Renal pelvis (tissue), 12 donors: ENCODE measurements at places on chromosomes 2 and 18. TPM values are rescaled to one million over a fixed set of nuclear protein-coding genes. Genes with fewer than 3 reads are reported as not detected.

DNA sequence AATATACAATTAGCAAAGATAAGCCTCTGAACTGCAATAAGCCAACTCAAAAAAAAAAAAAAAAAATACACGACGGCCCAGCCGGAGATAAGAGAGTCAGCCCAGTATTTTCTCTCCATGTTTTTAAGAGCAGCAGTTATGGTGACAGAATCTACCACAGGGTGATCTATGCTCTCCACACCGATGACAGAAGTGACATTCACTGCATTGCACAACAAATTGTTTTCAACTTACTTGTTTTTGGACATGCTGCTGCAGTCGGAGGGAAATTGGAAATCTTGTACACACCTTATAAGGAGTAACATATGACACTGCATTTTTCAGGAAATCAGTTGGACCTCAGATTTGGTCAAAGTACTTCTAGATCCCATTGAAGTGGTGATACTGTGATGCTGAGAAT lies 23.3 kb upstream of the APOB start:
- DNase-seq = no peak

DNA sequence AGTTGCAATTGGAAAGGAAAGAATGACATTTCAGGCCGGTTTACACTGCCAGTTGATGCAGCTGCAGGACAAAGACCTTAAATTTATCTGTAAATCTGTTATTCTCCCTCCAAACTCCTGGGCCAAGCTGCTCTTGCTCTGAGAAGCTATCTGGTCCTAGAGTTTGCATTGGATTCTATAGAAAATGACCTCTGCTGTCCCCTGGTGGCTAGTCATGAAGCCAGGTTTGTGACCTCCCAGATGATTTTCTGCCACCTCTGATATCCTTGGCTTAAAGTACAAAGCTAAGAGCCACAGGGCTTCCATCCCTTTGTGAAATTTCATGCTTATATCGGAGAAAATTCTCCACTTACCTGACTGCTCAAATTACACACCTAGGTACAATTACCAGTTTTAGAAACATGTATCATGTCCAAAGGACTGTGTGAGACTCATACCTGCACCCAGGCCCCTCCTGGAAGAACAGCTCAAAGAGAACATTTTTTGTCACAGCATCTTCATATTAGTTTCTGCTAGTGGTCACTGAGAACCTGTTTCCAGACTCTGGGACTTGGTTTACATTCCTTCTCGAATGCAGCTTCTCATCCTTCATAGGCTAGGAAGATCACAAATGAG lies 28.9 kb upstream of the IER3IP1 start:
- DNase-seq = peak; percentile 38

- no peak for DNase-seq
Observed at GRCh38 chr2:42297322-42297936, 63.6 kb downstream of the COX7A2L start.

DNA sequence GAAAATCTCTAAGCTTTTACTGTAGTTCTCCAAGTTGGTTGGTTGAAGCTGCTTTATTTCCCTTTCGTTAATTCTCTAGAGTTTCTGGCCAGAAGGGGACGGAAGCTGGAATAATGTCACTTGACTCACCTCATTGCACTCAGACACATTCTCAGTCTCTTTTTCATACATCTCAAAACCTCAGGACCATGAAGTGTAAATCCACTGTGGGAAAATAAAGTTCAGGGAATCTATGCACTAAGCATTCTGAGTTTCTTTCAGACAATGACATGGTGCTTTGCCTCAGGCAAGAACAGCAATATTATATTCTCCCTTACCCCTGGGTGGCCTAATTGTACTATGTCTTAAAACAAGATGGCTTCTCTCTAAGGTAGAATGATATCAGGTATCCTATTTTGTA lies 167.8 kb downstream of the PRPF40A start:
- no peak for DNase-seq

DNA sequence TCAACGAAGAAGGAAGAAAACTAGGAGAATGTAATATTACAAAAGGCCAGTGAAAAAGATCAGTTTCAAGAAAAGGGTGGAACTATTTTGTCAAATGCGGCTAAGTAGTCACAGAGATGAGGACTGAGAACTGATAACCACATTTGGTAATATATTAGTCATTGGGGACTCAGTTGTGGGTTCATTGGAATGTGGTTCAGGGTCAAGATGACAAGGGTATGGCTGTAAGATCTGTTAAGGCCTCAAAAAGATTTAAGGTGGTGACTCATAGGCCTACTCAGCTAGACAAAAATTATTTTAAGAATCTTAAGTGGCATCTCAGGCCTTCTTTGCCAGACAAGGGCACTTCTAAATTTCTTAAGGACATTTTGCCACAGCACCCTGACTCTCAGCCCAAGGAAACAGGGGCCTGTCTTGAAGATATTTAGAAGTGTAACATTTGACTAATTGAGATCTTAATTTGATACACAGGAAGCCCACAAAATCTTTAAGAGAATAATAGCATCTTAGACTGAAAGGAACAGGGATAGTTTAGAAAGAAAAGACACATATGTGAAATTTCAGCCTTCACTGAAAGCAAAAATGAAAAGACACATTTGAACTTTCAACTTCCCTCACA lies 81.3 kb downstream of the STRADB start:
- no peak for DNase-seq

DNA sequence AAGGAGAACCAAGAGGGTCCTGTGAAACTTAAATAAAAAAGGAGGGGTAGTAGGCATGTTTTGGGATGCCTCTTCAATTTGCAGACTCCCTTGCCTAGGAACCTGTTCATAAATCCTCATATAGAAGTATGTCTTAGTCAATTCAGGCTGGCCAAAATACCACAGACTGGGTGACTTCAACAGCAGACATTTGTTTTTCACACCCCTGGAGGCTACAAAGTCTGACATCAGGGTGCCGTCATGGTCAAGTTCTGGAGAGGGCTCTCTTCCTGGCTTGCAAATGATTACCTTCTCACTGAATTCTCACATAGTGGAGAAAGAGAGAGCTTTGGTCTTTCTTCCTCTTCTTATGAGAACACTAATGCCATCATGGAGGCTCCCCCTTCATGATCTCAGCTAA lies 4.1 kb upstream of the TCF4 start:
- no peak for DNase-seq

DNA sequence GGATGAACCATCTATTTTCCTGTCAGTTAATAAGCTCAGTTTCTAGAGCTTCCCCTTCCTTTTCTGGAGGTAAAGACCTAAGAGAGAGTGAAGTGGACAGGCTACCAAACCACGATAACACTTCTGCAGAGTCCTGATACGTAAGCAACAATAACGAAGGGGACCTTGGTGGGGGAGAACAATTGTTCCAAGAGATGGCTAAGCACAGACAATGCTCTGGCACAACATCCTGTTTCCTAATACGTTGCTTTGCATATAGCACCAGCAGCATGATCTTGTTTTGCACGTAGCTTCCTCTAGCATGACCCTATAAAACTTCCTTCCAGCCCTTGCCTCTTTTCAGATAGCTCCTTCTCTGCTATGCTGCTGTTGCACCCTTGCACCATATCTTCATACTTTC lies 247.3 kb downstream of the RAD51AP2 start:
- no peak for DNase-seq

DNA sequence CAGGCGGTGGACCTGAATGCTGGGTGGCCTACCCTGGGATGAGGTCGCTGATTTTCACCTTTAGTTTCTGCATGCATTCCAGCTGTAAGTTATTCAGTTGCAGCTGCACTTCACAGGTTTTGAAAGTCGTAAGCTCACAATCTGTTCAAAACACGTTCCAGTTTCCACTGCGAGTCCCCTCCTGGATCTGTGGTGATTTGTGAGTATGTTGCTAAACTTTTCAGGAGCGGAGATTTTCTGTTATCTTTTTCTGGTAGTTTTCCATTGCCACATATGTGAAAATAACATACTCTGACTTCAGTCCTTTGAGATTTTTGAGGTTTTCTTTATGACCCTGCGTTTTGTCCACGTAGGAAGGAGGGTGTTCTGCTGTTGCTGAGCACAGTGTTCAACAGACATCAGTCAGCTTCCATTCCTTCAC lies 102.1 kb downstream of the SNTG2 start:
- DNase-seq = peak; percentile 56

DNA sequence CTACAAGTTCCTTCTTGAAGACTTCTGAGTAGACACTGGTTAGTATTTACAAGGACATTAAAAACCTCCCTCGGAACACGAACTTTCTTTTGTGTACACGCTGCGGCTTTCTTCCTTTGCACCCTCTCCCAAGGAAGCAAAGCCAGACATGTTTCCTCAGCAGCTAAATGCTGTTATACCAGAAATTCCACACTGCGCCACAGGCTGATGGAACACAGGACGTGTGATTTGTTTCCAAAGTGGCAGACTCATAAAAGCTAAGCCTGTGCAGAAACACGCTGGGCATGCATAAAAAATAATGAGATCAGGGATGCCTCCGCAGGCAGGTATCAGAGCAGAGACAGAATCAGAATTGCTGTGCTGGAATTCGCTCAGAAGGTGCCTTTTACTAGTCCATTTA lies 73.0 kb upstream of the RGPD5 start:
- no peak for DNase-seq

Gene ANKRD30B
- polyA plus RNA-seq = 0.07 TPM

Gene SAG
- 0.07 TPM for polyA plus RNA-seq

Gene LDAH
- polyA plus RNA-seq = 35.7 TPM
